ENCODE measurements at places on chromosomes 6 and 20.
A peak's percentile ranks its signal among the peaks of the same experiment; 100 is the strongest.

DNA sequence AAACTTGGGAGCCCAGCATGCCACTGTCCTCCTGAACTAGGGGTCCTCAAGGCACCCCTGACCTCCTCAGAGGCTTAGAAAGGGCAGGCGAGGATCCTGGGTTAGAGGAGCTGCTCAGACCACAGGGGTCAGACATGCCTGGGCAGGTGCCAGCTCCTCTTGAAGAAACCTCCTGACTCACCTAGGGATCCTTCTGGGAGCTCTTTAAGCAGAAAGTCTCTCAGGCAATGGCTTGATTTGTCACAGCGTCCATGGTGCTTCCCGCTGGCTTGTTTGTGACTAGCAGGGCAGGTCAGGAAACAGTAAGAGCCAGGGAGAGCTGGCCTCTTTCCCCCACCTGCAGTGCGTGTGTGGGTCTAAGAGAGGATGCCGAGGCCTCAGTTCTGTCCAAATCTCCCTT, 174.5 kb upstream of the SNX9 start:
- DNase-seq = no peak

DNA sequence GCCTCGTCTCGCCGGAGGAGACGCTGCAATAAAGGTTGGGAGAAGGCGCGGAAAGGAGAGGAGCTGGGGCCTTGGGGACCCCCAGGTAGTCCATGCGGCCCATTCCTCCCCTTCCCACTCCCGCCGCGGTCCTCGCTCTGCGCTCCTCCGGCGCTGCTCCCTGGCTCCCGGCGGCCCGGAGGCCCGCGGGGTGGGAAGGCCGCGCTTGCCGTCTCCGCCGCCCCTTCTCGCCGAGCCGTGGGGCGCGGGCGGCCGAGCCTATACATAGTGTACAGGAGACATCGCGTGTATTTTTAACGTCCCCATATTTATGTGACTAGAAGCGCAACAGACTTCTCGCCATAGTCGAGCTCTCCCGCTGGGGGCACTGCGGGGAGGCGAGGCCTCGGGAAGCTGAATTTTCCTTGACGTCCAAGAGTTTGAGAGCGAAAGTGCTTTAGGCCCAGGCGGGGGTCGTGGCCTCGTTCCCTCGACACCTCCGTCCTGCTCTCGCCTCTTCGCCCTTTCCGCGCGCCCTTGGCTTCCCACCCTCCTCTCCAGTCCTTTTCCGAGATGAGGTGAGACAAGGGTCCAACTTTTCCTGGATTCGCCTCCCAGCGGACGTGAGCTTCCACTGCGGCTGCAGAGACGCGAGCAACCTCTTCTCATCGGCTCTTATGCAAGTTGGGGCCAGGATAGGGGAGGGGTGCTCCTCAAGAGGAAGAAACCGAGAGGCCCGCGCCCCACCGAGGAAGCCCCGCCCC, 29.0 kb downstream of the SLC12A5 start:
- no peak for DNase-seq

DNA sequence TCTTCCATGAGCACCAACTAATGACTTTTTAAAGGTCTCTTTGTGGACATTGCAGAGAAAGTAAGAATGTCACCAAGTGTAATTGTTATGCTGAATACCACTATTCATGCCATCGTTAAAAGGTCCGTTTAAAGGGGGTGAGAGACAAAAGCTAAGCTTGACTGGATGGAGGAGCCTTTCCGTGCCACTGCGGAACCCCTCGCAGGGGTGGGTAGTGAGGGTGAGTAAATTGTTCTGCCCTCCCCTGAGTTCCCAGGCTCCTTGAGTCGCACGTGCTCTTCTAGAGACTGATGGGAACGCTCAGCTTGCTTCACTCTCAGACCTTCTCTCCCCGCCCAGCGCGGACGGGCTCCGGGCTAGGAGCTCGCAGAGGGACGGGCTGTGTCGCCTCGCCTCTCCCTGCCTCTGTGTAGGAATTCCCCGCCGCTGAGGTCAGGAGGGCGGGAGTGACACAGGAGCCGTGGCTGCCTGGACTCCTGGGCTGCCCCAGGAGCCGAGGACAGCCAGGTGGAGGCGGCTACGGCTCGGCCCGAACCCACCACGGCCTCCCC, 314.8 kb upstream of the QKI start:
- DNase-seq = no peak

DNA sequence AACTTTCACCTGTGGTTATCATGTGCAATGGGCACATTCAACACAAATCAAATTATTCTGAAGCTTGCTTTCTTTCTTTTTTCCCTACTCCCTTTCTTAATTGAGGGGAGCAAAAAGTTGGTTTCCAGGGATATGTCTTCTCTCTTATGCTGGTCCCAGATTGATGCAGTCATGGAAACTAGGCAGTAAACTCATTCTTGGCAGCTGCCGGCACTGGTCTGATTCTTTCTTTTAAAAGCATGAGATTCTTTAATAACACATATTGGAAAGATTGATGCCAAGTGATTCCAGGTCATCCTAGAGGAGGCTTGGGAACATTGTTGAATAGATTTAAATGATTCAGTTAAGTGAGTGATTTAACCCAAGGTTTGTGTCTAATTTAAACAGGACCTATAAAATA, 29.0 kb downstream of the PTPRA start:
- DNase-seq = no peak

DNA sequence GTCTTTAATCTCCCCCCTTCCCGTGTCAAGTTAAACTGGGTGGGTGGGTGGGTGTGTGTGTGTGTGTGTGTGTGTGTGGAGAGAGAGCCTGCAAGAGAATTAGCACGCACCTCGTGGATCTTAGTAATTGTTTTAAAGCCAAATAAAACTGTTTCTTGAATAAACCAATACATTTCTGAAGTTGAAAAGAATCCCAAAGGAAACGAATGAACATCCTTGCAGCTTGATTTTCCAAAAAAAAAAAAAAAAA, 381 bp upstream of the BICRAL start:
- no peak for DNase-seq

GRCh38 chr6:156310701-156311100, 466.5 kb upstream of the ARID1B start:
- DNase-seq = no peak

GRCh38 chr20:62377064-62377461, 9.8 kb upstream of the RPS21 start:
- no peak for DNase-seq

GRCh38 chr6:60671369-60671768, 1614.7 kb downstream of the KHDRBS2 start:
- no peak for DNase-seq

DNA sequence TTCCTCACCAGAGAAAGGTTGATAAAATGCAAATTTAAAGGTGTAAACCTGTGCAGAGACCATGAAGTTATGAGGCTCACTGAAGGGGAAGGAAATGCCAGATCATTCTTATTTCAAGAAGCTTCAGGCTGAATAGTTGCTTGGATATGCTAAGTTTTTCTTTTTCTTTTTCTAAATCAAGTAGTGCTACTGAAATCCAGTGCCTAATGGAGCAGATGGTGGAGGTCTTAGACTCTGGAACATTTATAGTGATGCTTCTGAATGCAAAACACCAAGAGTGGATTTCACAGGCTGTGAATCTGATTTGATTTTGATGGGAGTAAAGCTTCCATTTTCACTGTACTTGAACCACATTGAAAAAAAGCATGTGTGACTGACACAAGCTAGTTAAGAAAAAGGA, 151.2 kb upstream of the BEND3 start:
- no peak for DNase-seq

- DNase-seq = no peak
Observed at GRCh38 chr6:127937747-127938146, 36.9 kb upstream of the THEMIS start.

- DNase-seq = no peak
Observed at GRCh38 chr6:22008248-22008836, 288.5 kb downstream of the PRL start.

GRCh38 chr6:1669996-1670395, 60.3 kb downstream of the FOXC1 start:
- no peak for DNase-seq

- DNase-seq = peak; percentile 73
Observed at GRCh38 chr6:12008366-12009179, 3.5 kb upstream of the HIVEP1 start.

GRCh38 chr6:38907264-38907663, 141.3 kb upstream of the GLP1R start:
- no peak for DNase-seq

DNA sequence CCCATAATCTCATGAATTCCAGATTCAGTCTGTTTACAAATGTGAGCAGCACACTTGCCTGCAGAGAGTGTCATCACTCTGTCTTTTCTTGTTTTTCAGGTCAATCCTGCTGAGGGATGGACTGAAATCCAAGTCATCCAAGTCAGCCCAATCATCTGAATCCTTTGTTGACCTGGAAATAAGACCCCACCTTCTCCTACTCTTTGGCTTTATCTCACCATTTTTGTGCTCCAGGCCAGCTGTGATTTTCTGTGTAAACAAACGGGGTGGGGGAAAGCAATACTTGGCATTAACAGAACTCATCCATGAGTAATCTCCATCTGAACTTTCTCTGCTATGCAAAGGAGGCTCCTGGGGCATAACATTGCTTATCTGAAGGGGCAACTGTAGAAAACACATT, 16.9 kb upstream of the GSTA4 start:
- no peak for DNase-seq

- DNase-seq = no peak
Observed at GRCh38 chr20:63641146-63641791, 12.0 kb downstream of the STMN3 start.

DNA sequence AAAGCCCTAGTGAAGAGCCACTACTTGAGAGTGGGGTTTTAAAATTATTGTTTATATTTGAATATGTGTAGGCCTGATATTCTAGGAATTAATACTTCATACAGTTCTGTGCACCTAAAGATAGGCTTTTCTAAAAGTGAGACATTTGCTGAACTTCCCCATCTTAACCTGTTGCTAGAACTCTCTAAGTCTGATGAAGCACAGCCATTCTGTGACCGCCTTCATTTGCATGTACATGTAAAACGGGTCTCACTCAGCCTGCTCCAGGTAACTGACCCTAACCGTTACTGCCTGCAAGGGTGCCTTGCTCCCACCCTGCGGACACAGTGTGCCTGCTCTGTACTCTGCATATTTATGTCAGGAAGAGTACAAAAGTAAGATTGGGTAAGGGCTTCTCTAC, 44.3 kb upstream of the IRF4 start:
- DNase-seq = no peak

DNA sequence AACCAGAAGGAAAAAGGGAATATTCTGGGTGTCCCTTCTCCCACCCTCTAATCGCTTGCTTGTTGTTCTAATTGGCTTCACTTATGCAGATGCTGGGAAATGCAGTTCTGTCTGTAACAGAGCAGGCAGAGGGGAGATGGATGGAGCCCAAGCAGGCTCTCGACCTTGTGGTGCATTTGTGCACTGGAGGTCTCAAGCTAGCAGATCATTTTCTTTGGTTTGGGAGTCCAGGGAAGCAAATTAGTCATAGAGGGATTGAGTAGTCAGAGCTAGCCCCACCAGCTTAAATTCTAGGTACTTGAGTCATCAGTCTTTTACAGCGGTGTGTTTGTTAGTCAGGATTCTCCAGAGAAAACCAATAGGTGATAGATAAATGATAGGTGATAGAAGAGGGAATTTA, 234.7 kb upstream of the ECI2 start:
- no peak for DNase-seq

DNA sequence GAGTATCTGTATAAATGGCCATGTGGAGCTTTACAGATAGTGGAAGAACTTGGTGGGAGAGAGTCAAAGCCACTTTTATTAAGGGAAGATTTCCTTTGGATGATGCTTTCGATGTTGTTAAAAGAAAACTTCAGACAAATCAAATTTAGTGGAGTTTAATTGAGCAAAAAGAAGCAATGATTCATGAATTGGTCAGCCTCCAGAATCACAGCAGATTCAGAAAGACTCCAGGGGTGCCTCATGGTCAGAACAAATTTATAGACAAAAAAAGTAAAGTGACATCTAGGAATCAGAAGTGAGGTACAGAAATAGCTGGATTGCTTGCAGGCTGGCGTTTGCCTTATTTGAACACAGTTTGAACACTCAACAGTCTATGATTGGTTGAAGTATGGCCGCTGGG, 5.3 kb upstream of the CGA start:
- no peak for DNase-seq

GRCh38 chr20:63043348-63044203, 36.8 kb upstream of the BHLHE23 start:
- DNase-seq = no peak

GRCh38 chr6:157020881-157021343, 243.7 kb downstream of the ARID1B start:
- peak; percentile 50 for DNase-seq

DNA sequence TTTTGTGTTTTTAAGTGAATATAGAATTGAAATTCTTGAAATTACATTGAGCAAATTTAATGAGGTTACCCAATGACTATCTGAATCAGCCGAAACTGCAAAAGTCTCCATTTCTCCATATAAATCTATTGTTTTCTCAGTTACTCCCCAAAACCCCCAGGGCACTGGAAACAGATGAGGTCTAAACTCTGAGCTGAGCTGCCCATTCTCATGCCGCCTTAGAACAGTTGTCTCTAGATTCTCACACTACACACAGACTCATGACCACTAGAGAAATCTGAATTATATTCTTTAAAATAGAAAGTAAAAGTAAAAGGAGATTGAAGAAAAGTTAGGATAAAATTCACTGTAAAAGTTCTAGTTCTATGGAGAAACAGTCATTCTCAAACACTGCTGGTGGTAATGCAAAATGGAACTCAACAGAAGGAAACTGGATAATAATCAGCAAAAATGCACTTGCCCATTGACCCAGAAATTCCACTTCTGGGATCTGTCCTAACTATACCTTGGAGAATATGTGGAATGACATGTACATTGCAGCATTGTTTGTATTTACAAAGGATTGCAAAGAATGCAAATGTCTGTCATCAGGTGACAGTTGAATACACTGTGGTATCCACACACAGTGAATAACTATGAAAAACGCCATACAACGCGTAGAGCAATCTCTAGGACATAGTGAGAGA, 125.5 kb downstream of the IPCEF1 start:
- DNase-seq = no peak

- DNase-seq = no peak
Observed at GRCh38 chr6:16733085-16733484, 28.2 kb downstream of the ATXN1 start.

DNA sequence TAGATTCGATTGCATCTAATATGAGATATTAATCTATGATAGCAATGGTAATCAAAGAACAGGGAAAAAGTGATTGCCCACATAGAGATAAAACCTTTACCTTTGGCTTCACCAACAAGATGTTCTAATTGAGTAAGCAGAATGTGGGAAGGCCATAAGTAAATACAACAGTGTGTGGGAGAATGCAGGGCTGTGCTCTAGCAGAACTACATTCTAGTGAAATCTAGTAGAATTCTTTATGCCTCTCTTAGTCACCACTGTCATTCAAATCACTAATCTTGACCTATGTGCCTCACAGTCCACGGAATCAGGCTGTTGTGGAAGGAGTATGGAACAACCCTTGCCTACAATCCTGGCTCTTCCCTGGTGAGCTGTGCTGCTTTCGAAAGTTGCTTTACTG, 30.4 kb upstream of the MCM9 start:
- no peak for DNase-seq
